Tracheal epithelial cell (primary cell): ENCODE measurements at places on chromosomes 1 and 21. TPM values are rescaled to one million over a fixed set of nuclear protein-coding genes. Genes with fewer than 3 reads are reported as not detected.

Gene ACTL8
- total RNA-seq: not detected in 2 replicates

Gene MPL
- not detected in 2 replicates for total RNA-seq

Gene S100A4
- total RNA-seq: 44.8 and 55.4 TPM in 2 replicates

Gene TRIM46
- 0.85 and 3.4 TPM in 2 replicates for total RNA-seq

Gene SPOCD1
- 1.5 and 15.2 TPM in 2 replicates for total RNA-seq

Gene TMEM61
- 1.7 and 9.0 TPM in 2 replicates for total RNA-seq

Gene LRRC39
- total RNA-seq: 0.43 TPM in 1 of 2 replicates, not detected in the other

Gene C1QC
- not detected in 2 replicates for total RNA-seq

Gene KRTAP19-2
- not detected in 2 replicates for total RNA-seq

Gene P3R3URF
- total RNA-seq: not detected in 2 replicates

Gene C1orf185
- not detected in 2 replicates for total RNA-seq

Gene NPPA
- total RNA-seq: not detected in 2 replicates

Gene TCHH
- under 0.01 TPM in 2 replicates for total RNA-seq

Gene PLA2G5
- total RNA-seq: not detected in 2 replicates

Gene JAK1
- 74.4 and 130 TPM in 2 replicates for total RNA-seq

Gene HLX
- total RNA-seq: not detected in 2 replicates

Gene DCDC2B
- total RNA-seq: under 0.01 TPM in 1 of 2 replicates, not detected in the other

Gene IGSF3
- 66.9 and 109 TPM in 2 replicates for total RNA-seq
